Daoy (cell line): ENCODE measurements at places on chromosomes 11 and 22.

- peak; percentile 82 for DNase-seq
Observed at GRCh38 chr11:3160252-3161031, 4.7 kb downstream of the OSBPL5 start.

- no peak for DNase-seq
Observed at GRCh38 chr22:32335471-32335870, 22.2 kb upstream of the RFPL3 start.

DNA sequence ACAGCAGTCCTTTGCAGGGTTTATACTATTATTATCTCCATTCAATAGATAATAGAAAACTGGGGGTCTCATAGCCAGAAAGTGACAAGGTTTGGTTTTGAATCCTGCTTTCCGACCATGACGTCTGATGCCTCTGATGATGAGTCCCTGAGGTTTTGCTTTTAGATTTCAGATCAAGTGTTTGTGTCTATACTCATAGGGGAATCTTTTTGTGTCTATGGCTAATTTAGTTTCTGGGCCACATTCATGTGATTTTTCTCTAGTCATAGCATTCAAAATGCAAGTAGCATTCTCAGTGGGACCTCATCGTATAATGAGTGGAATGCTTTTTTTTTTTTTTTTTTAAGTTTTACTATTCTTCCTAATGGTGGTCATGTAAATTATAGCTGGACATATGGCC, 72.9 kb downstream of the TNRC6B start:
- no peak for DNase-seq

GRCh38 chr11:77191823-77192495, 63.9 kb downstream of the MYO7A start:
- peak; percentile 90 for DNase-seq

DNA sequence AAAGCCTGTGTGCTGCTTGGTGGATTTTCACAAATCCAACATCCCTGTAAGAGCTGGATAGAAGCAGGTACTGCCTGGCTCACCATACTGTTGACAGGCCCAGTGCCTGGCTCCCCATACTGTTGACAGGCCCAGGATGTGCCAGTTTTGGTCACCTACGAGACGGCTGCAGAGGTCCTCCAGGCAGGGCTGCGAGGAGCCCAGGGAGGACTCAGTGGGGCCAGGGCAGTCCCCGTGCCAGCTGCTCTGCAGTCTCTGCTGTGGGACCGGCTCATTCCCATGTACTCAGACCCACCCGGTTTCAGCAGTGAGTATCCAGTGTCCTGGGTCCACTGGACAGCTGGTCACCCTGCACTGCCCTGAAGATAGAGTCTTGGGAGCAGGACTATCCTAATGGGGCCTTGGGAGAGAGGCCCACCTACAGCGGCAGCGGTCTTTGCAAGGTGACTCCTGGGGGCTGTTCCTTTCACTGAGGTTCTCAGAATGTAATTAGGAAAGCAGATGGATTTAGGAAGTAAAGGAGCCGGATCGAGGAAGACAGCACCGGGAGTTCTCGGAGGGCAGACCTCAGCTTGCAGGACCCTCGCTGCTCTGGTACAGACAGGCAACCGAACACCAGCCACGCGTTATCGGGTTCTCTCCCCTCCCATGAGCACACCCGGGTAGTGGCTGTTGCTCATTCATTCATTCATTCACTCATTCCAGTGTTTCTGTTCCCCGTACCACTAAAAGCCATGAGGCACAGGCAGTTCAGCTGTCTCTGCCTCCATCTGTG, 106.1 kb downstream of the CTTN start:
- DNase-seq: no peak

DNA sequence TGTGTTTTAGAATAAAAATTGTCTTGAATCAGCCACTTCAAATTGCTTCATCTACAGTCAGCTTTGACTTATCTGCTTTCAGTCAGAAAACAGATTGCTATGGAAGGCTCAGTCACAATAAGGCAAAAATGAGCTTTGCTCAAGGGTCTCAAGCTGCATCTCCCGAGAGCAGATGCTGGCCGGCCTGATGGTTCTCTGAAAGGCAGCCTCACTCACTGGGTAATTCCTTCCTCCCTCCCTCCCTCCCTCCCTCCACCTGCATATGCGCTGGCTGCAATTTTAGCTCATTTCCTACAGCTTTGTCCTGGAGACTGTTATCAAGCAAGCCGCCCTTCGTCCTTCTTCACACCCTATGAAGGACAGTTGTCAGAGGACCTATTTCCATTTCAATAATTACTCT, 1.6 kb upstream of the IZUMO1R start:
- DNase-seq: no peak

- DNase-seq: peak; percentile 94
Observed at GRCh38 chr22:43275545-43276317, 67.4 kb downstream of the SCUBE1 start.

DNA sequence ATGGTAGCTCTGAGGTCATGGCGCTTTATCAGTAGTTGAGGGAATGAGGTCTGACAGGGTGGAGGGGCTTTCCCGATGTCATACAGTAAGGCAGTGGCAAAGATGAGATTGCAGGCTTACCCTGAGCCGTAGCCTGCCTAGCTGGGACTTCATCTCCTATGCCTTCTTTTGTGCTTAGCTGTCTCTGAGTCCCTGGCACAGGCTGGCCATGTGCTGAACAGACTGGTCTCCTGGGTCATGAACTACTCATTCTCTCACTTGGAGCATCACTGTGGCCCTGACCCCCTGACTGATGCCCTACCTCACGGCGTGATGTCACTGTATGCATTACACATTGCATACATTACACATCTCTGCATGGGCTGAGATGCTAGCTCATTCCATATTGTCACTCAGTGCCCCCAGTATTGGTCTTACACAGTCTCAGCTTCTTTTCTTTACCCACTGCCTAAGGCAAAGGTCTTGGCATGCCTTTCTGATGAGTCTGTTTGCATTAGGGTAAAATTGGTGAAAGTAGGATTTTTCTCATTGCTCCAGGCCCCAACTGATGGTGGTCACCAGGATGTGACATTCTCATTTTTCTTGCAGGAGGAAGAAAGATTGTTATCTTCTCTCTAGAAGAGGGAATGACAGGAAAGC, 389.4 kb upstream of the CADM1 start:
- DNase-seq: peak; percentile 83

- DNase-seq: no peak
Observed at GRCh38 chr22:28815729-28816128, 15.4 kb upstream of the XBP1 start.

- no peak for DNase-seq
Observed at GRCh38 chr11:2667940-2668339, 31.9 kb downstream of the KCNQ1OT1 start.

DNA sequence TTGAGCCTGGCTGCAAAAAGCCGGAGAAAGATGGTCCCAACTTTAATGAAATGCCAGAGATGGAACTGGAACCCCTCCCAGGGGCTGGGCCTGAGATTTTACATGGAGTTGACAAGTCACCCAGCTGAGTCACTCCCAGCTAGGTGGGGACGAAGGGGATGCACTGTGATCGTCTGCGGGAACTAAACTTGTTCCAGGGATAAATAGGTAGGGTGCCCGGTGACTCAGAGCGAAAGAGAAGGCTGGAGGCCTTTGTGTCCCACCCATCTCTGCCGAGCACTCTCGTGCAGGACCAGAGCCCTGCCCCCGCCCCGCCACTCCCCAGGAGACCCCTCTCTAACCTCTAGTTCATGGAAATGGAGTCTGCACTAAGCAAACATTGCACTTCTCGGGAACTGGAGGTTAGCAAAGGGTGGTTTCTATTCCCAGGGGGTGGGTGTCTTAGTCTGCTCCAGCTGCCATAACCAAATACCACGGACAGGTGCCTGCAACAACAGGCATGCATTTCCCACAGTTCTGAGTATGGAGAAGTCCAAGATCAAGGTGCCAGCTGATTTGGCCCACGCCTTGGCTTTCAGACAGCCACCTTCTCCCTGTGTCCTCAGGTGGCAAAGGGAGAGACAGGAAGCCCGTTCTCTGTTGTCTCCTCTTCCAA, 60.7 kb upstream of the FADD start:
- DNase-seq: peak; percentile 53

- DNase-seq: peak; percentile 28
Observed at GRCh38 chr11:95788921-95789505, 569 bp downstream of the FAM76B start.

- no peak for DNase-seq
Observed at GRCh38 chr11:110072930-110073329, 20.3 kb upstream of the ZC3H12C start.

- DNase-seq: peak; percentile 28
Observed at GRCh38 chr11:130592056-130592455, 143.6 kb downstream of the ADAMTS15 start.

GRCh38 chr11:4074266-4074665, 20.3 kb upstream of the RRM1 start:
- no peak for DNase-seq

DNA sequence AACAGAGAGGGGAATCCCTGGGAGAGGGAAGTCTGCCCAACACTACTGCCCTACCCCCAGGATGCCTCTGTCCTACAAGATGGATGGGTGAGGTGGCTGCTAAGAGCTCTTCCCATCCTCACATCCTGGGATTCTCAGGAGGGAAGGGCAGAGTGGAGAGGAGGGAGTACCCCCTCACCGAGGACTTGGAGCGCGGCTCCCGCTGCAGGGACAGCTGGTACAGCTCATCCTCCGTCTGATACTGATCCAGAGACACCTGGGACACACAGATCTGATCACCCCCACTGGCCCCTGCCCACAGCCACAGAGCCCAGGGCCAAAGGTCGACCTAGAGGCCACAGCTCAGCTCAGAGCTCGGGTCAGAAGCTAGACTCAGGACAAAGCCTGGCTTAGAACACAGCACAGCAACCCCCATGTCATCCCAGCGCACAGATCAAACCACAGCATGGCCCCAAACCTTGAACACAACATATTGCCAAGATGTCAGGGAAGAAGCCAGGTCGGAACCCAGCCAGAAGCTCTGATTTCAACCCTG, 8.2 kb downstream of the RASGRP2 start:
- no peak for DNase-seq

- DNase-seq: no peak
Observed at GRCh38 chr11:74577624-74578396, 14.6 kb upstream of the POLD3 start.

DNA sequence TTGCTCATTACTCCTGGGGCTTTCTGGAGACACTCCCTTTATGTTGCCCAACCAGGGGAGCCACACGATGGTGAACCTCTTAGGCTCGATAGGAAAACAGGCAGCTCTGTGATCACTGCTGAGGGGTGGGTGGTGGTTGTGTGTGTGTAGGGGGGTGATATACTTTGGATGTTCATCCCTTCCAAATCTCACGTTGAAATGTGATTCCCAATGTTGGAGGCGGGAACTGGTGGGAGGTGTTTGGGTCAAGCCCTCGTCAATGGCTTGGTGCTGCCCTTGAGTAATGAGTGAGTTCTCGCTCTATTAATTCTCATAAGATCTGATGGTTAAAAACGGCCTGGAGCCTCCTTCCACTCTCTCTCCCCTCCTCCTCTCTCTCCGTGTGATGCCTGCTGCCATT, 204.0 kb upstream of the B3GAT1 start:
- no peak for DNase-seq

GRCh38 chr22:36365020-36365411, 22.8 kb downstream of the MYH9 start:
- DNase-seq: peak; percentile 96

GRCh38 chr11:66289548-66290329, 796 bp upstream of the YIF1A start:
- DNase-seq: peak; percentile 84

- no peak for DNase-seq
Observed at GRCh38 chr11:1779034-1779805, 15.5 kb upstream of the CTSD start.
